Motor neuron (in vitro differentiated cells): ENCODE measurements at places on chromosomes 4 and X. TPM values are rescaled to one million over a fixed set of nuclear protein-coding genes. Genes with fewer than 3 reads are reported as not detected.

Gene ADH7
- 3.0 and 3.9 TPM in 2 replicates for total RNA-seq

Gene GSX2
- total RNA-seq, result not detected in 2 replicates

Gene FAT4
- 12.1 and 19.7 TPM in 2 replicates for total RNA-seq

Gene DCAF8L2
- not detected in 2 replicates for total RNA-seq

Gene IBSP
- 0.33 and 0.38 TPM in 2 replicates for total RNA-seq

Gene CFAP47
- total RNA-seq, result 0.54 and 0.58 TPM in 2 replicates

Gene CXCL10
- 0.60 and 0.87 TPM in 2 replicates for total RNA-seq

Gene NKX1-1
- total RNA-seq, result not detected in 2 replicates

Gene CT55
- total RNA-seq, result 0.21 TPM in 1 of 2 replicates, not detected in the other

Gene L1CAM
- total RNA-seq, result 120 and 127 TPM in 2 replicates

Gene MFAP3L
- total RNA-seq, result 1.7 TPM in 2 replicates

Gene JADE1
- total RNA-seq, result 21.7 and 24.9 TPM in 2 replicates

Gene UGT2B11
- not detected in 2 replicates for total RNA-seq

Gene MAGEB17
- 0.38 TPM in 1 of 2 replicates, not detected in the other for total RNA-seq

- no peak for ATAC-seq
Observed at GRCh38 chrX:82412858-82413257, 1095.2 kb upstream of the POU3F4 start.

- ATAC-seq, result no peak
Observed at GRCh38 chr4:153451911-153452657, 14.1 kb upstream of the TMEM131L start.

GRCh38 chr4:127809173-127809800 is 27.2 kb downstream of the HSPA4L start:
- ATAC-seq, result no peak

- peak; percentile 84 for ATAC-seq
Observed at GRCh38 chrX:10482261-10482660, 138.1 kb downstream of the MID1 start.

- ATAC-seq, result no peak
Observed at GRCh38 chr4:183402771-183403170, 41.7 kb upstream of the CDKN2AIP start.

DNA sequence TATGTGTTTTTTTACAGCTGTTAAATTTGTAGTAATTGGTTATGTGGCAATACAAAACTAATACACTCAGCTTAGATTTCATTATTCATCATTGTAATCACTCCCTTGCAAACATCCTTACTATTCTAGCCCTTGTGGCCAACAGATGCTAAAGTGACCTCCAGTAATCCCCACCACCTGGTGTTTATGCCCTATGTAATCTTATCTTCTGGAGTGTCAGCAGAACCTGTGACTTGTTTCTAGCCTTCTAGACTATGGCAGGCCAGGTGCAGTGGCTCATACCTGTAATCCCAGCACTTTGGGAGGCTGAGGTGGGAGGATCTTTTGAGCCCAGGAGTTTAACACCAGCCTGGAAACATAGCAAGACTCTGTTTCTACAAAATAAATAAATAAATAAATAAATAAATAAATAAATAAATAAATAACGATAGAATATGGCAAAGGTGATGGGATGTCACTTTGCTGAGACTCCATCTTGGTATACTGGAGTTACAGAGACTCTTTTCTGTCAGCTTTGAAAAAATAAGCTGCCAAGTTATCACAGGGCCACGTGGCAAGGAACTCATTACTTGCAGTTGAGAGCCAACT is 12.3 kb upstream of the TSR2 start:
- ATAC-seq, result no peak

DNA sequence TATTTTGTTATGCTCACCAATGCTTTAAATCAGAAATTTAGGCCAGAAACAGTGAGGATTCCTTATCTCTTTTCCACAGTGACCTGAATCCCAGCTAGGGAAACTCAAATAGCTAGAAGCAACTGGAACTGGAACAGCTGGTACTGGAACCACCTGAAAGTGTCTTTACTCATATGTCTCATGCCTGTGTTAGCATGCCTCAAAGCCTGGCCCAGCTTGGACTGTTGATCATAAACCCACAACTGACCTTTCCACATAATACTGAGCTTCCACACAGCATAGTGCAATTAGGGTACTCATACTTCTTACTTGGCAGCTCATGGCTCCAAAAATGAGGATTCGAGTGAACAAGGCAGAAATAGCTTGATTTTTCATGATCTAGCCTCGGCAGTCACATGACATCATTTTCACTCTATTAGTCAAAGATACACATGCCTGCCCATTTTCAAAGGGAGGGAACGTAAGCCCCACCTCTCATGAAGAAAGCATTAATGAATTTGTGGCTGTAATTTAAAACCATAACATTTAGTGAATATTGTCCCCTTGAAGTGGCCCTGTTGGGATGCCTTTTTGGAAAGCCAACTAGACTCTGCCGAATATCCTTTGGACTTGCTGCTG is 80.8 kb upstream of the ACSL1 start:
- ATAC-seq, result no peak

- ATAC-seq, result peak; percentile 50
Observed at GRCh38 chr4:81688085-81688484, 216.4 kb upstream of the RASGEF1B start.

- no peak for ATAC-seq
Observed at GRCh38 chr4:147994491-147995385, 262.9 kb downstream of the ARHGAP10 start.

DNA sequence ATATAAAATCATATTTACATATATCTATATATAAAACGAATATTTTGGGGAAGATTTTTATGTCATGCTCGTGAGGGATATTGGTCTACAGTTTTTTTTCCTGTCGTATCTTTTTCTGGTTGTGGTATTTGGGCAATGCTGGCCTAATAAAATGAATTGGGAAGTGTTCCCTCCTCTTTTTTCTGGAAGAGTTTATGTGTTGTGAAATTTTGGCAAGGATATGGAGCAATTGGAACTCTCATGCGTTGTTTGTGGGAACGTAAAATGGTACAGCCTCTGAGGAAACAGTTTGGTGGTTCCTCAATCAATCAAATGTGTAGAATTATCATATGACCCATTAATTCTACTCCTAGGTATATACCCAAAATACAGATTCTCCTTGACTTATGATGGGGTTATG is 69.8 kb downstream of the ZNF182 start:
- ATAC-seq, result no peak

GRCh38 chr4:159401226-159401712 is 298.4 kb downstream of the RAPGEF2 start:
- ATAC-seq, result no peak

DNA sequence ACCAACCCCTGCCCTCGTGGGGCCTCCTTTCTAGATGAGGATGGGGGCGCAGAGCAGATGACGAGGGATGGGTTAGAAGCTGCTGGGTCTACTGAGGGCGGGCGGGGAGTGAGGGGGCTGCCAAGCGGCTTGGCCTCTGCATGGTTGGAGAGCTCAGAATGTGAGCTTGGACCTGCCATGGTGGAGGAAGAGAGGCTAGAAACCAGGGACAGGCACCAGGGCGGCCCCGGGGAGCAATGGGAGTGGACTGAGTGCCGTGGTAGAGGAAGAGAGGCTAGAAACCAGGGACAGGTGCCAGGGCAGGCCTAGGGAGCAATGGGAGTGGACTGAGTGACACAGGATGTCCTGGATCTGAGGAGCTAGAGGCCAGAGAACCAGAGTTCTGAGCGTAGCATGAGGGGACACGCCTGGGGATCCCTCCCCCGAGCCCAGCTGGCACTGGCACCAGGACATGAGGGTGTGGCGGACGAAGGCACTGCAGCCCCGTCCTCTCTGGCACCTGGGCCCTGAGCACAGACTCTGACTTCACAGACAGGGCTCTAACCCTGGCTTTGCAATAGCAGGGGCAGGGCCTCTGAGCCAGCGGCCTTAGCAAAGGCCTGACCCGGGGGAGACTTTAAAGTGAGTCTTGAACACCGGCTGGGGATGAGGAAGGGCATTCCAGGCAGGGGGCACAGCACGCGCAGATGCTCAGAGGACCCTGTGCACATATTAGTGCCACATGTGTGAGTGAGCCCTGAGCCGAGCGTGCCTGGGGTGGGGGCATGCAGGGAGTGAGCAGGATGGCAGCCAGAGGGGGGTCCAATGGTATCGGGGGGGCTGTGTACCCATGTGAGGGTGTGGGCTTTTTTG is 214.0 kb upstream of the PSAPL1 start:
- ATAC-seq, result no peak

DNA sequence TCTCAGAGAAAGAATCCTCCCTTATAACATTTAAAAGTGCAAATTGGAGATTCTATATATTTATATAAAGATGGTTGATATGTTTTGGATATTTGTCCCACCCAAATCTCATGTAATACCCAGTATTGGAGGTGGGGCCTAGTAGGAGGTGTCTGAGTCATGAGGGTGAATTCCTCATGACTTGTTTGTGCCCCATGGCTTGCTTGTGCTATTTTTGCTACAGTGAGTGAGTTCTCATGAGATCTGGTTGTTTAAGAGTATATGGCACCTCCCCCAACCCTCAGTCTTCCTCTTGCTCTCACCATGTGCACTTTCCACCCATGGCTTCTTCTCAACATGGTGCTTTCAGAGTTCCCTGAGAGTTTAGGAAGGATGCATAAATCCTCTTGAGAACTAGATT is 9.5 kb upstream of the ANKRD50 start:
- ATAC-seq, result no peak

DNA sequence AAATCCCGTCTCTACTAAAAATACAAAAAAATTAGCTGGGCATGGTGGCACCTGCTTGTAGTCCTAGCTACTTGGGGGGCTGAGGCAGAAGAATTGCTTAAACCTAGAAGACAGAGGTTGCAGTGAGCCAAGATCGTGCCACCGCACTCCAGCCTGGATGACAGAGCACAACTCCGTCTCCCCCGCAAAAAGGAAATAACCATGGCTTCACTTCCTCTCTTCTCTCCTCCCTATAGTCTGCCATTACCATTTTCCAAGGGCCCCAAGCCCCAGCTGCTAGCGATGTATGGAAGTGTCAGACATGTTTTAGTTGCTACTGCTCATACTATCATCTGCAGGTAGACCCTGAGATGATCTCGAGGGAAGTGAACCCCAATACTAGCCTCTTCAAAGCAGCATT is 177.3 kb upstream of the FAM9B start:
- no peak for ATAC-seq

DNA sequence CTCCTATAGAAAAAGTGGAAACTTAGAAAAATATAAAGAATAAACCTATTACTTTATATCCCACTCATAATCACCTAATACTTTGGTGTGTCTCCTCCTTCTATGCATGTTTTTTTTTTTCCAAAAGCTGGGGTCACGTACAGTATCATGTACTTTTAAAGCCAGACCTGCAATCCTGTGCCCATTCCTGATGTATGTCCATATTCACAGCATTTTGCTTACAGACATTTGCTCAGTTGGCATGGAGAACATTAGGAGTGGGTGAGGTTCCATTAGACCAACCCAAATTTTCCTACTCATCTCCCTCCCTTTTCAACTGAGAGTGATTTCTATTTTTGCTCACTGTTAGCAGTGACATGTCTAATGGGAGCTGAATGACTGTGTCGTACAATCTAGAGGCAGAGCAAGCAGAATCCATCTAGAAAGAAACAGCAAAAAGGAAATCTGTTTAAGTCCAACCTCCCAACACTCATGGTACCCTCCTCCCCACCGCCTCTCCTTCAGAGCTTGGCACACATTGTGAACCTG is 195.6 kb upstream of the KLF3 start:
- ATAC-seq, result no peak

DNA sequence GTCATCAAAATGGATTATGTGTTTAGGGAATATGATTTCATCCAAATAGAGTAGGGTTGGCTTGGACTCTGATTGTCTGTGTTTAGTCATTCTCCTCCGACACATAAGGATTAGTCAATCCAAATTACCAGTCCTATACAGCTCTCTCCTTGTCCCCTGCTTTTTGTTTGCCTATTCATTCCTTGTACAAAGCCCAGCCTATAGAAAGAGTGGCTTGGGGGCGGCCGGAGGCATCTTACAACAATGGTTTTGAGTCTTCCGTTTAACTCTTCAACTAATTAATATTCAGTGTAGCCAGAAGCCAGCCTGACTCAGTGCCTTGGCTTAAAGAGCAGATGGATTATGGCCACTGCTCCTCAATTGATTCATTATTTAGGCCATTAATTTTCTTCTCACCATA is 796.6 kb upstream of the POU3F4 start:
- ATAC-seq, result peak; percentile 78

- ATAC-seq, result no peak
Observed at GRCh38 chr4:150325872-150326271, 247.6 kb downstream of the DCLK2 start.

DNA sequence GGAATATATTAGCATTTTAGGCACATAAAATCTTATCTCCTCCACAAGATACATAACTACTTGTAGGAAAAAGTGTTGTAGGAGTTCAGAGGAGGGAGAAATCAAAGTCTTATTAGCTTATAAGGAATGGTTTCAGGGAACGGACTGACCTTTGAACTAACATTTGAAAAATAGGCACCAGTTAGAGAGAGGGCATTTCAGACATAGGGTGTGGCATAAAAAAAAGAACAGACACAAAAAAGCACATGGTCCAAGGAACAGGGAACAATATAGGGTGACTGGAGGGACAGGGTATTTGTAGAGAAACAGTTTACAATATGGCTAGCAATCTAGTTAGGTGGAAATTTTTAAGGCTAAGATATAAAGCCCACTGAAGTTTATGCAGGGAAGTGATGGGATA is 6.4 kb downstream of the ABCB7 start:
- ATAC-seq, result no peak

DNA sequence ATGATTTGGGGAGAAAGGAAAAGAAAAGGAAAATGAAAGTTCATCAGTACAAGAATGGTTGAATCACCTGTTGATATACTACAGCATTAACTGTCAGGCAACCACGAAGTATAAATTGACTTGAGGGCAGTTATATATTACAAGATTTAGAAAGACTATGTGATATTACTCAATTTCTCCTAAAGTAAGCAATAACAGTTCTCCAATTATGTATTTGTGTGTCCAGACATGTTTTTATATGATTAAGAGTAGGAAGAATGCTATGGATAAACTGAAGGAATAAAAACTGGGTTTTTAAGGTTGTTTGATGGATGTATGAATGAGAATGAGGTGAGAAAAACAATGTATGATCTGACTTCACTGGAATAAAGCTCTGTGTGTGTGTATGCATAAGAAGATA is 2234.4 kb downstream of the ARAP2 start:
- ATAC-seq, result no peak

DNA sequence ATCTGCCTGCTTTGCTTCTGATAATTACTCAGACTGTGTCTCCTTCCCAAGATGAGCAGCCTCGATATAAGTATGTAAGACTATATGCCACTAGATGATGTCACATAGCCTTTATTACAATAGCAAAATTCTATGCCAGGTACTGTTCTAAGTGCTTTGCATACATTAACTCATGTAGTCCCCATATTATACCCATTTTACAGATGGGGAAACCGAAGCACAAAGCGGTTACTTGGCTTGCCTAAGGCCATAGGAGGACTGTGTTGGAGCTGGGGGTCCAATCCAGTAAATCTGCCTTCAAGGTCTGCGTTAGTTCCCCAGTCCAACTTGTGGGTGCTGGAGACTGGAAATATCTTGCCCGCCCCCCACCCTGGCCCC is 826 bp upstream of the SCML1 start:
- no peak for ATAC-seq

- ATAC-seq, result peak; percentile 8
Observed at GRCh38 chr4:30855232-30855631, 135.1 kb downstream of the PCDH7 start.
